ENCODE measurements at places on chromosomes 12 and 14.

DNA sequence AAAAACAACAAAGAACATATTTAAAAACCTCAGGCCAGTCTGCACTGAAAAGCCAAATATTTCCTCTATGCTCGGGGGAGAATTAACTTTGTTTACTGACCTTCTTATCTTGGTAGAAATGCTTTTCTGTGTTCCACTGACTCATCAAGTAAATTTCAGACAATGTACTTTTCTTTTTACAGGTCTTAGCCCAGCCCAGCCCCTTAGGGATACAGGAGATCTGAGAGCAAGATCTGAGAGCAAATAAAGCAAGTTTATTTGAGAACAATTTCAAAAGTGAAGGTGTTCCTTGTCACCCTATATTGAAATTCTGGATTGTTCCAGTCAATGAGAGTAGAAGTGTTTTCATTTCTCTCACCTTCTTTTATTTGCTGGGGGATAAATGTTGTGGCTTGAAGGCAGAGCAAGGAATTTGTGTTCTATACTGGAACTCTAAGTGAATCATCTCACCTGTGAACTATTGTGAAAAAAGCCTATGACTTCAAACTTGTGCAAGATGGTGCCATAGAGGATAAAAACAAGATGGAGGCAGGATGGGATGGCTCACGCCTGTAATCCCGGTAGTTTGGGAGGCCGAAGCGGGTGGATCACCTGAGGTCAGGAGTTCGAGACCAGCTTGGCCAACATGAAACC lies 7.9 kb upstream of the GPRC5A start:
- no peak for DNase-seq

DNA sequence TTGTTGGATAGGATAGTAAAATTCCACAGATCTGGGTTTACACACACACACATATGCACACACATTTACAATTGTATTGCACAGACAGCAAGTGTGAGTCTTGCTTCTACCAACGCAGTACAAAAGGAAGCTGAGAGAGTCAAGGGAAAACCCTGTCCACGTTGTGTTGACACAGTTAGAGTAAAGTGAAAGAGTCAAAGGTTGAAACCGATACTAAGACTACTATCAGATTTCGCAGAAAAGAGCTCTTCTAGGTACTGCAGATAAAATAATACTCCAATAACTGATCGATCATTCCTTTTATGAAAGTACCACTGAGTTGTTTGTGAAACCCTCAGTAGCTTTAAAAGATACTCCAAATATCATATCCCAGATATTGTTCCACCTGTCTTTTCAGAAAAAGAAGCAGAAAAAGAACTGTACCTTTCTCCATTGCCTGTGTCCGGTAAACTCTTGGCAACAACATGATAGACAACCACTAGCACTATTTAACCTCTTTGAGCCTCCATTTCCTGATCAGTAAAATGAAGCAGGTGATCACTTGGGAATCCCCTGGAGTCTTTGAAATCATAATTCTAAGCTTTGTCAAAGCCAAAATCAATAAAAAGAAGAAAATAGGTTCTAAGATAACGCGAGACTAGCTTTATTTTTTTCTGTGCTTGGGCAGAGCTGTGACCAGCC lies 224.6 kb upstream of the FOXN3 start:
- DNase-seq: no peak

- DNase-seq: no peak
Observed at GRCh38 chr14:103695296-103696069, 19.8 kb downstream of the XRCC3 start.

DNA sequence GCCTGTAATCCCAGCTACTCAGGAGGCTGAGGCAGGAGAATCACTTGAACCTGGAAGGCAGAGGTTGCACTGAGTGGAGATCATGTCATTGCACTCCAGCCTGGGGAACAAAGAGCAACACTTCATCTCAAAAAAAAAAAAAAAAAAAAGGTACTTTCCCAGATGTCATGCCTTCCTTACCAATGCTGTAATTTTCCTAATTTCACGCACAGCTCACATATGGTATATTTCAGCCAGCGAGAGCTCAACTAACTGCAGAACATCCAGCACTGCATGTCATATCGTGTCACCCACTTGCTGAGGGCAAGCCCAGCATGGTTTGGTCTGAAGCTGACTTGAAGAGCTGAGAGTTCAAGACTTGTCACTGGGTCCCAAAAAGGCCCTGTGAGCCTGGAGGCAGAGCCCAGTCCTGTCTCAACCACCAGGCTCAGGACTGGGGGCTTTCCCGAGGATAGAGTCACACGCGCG lies 29.0 kb downstream of the NFKBIA start:
- DNase-seq: no peak

DNA sequence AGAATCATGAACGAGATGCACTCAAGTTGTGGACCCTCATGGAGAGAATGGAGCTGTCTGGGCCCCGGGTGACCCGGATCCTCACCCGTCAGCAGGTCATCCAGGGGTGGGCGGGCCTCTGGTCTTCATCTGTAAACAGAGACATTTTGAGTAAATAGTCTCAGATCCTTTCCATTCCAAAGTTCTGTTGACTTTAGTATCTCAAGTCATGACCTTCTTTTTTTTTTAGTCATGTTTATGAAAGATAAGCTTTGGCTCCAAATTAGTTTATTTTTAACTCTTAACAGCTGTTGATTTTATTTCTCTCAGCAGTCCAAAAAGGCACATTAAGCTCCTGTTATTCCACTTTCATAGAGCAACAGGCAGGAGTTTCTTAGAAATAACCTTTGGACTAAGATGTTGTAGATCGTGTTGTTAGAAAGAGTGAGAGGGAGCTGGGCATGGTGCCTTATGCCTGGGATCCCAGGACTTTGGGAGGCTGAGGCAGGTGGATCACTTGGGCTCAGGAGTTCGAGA lies 48.9 kb upstream of the AMN start:
- no peak for DNase-seq

DNA sequence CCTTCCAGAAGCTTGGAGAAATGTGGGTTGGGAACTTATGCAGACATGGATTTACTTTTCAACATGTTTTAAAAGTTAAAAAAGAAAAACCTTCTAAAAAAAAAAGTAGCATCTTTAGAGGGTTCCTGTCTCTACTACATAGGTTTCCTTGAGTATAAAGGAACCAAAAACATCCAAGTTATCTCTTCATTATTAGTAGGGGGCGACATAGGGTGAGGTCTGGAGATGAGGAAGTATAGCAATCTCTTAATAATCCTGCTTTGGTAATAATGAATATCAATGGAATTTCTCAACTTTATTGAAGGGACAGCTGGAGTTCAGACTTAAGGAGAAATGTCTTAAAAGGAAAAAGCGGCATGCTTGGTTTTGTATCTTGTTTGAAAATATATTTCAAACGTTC lies 6.5 kb upstream of the PLXNC1 start:
- no peak for DNase-seq

- no peak for DNase-seq
Observed at GRCh38 chr14:104924421-104925213, at the start of gene PLD4. Gene PLD4 (plus strand): TSS chr14:104924879. CDS start chr14:104927141, 2,262 bp downstream.

DNA sequence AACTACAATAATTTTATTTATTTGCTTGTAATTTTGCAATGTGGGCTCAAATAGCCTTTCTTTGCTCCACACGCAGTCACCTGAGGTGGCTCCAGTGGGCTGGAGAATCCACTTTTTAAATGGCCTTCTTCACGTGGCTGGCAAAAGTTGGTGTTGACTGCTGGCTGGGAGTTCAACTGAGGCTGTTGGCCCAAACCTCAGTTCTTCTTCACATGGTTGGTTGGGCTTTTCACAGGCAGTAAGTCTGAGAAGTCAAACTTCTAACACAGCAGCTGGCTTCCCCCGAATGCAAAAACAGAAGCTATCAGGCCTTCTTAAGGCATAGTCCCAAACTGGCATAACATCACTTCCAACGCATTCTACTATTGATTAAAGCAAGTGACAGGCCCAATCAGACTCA lies 2.1 kb upstream of the OXA1L start:
- DNase-seq: no peak

- DNase-seq: no peak
Observed at GRCh38 chr12:14959916-14960496, 1.4 kb downstream of the ARHGDIB start.

GRCh38 chr14:71289536-71289935 lies 382.3 kb downstream of the PCNX1 start:
- DNase-seq: no peak

- no peak for DNase-seq
Observed at GRCh38 chr12:78407722-78408121, 456.9 kb upstream of the SYT1 start.

- no peak for DNase-seq
Observed at GRCh38 chr12:109162551-109162950, 46.2 kb downstream of the ACACB start.

GRCh38 chr14:78721756-78722480 lies 551.7 kb downstream of the NRXN3 start:
- no peak for DNase-seq

GRCh38 chr14:64663174-64663573 lies 41.0 kb upstream of the PLEKHG3 start:
- no peak for DNase-seq

DNA sequence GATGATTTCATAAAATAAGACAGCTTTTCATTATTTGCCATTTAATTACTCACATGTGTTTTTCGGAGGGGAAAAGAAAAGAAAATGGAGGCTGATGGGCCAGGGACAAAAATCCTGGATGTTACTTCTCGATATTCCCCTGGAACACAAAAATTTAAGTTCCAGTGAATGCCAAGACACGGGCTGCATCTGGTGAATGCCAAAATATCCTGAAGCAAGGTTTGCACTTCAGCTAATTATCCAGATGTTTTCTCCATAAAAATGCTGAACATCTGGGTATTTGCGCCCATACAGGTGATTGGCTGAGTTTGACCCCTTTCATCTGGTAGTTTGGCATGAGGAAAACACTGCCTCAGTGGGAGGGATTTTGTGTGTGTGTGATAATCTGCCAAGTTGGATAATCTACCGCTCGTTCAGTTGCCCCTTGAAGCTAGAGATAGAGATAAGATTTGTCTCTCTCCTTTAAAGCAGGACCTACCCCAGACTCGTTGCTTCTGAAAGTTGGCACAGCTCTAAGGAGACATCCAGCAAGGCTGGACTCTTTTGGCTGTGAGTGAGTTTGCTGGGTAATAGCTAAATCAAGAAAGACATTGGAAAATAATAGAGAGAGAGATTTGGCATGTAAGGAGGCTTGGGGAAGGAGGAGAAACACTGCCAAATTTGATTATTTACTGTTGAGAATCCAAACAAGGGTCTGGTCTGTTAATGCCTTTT lies 390.0 kb downstream of the EGLN3 start:
- no peak for DNase-seq

GRCh38 chr12:27968972-27969623 lies 3.4 kb downstream of the PTHLH start:
- no peak for DNase-seq

DNA sequence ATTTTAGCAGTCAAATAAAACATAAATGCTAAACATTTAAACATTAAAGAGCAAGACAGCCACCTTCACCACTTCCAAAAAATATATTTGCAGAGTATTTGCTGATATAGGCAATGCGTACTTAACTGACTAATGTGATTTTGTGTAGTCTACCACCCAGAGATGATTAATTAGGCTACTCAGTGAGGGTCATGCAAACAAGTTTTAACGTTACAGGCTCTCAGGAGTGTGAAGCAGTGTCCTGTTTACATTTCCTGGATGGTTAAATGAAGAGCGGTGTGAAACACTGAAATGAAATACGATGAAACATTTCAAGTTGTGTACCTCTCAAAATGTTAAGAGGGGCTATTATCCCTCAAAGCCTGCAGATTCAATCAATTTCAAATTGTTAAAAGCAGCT lies 165.8 kb upstream of the LRIG3 start:
- DNase-seq: no peak

- no peak for DNase-seq
Observed at GRCh38 chr12:31785318-31785717, 56.5 kb upstream of the AMN1 start.

GRCh38 chr12:59938190-59938962 lies 342.5 kb downstream of the SLC16A7 start:
- DNase-seq: no peak

DNA sequence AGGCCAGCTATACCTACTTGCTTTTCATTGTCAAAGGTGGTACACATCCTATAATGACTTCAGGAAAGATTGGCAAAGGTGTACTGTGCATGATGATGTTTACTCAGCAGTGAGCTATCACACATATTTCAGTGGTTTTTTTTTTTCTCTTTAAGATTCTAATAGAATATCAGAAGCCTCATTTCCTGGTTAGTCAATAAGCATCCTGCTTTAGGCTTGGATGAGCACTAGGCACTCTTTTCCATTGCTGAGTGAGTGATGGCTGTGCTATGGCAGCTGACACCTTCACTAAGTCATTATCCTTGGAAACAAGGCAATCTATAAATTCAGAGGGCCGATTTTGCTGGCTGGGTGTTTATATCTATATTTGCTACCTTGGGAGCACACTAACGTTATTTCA lies 161.1 kb upstream of the RASSF8 start:
- no peak for DNase-seq

DNA sequence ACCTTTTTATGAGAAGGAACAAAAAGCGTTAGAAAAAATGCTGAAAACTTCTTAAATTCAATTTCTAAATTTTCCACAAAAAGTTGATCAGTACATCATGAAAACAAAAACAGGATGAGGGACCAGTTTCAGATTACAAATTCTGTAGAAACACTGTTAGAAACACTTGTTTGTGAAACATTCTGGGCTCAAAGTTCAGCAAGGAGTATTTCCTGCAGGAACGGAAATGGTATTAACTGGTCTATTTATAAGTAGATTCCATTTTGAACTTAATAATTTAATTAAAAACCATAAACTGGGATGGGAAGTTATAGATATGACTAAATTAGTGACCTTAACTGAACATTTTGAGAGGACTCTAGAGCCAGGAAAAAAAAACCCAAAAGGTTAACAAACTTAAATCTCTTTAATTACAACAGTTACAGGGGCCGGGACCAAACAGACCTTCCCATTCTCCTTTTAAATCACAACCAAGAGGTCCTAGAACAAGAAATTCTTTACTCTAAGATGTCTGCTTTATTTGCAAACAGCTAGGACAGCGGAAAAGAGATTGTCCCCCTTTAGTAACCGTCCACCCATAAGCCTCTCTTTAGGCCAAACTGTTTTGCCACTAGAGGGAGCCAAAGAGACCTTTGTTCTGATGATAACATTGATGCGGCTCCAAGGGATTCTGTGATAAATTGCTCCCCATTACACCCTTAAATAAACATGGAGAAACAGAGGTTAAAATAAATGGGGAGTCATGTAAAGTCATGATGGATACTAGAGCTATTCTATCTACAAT lies 69.0 kb upstream of the RERGL start:
- no peak for DNase-seq

- no peak for DNase-seq
Observed at GRCh38 chr12:111677186-111677585, 8.6 kb downstream of the BRAP start.

- no peak for DNase-seq
Observed at GRCh38 chr14:41636492-41637392, 30.1 kb downstream of the LRFN5 start.
